ENCODE measurements at places on chromosomes 13 and 19. TPM values are rescaled to one million over a fixed set of nuclear protein-coding genes. Genes with fewer than 3 reads are reported as not detected.

The CD70 gene
- polyA plus RNA-seq = 0.72 TPM

The ERF gene
- polyA plus RNA-seq = 33.8 TPM

The CELF5 gene
- polyA plus RNA-seq = 0.15 TPM

The RFX1 gene
- polyA plus RNA-seq = 5.8 TPM

The C13orf42 gene
- polyA plus RNA-seq = 0.05 TPM

The ZNF540 gene
- 1.9 TPM for polyA plus RNA-seq

The DNAAF3 gene
- 0.92 TPM for polyA plus RNA-seq

The MBD3L2 gene
- not detected for polyA plus RNA-seq

The RPL21 gene
- polyA plus RNA-seq = 1,062 TPM

The ZNF507 gene
- polyA plus RNA-seq = 16.3 TPM

The KCNN1 gene
- polyA plus RNA-seq = 0.97 TPM

The FPR1 gene
- polyA plus RNA-seq = 1.1 TPM

The CGB5 gene
- polyA plus RNA-seq = not detected

The PRRG2 gene
- polyA plus RNA-seq = 0.42 TPM

The ZNF723 gene
- not detected for polyA plus RNA-seq

The CD177 gene
- 0.38 TPM for polyA plus RNA-seq

The ICAM4 gene
- 0.25 TPM for polyA plus RNA-seq

The FXYD1 gene
- 261 TPM for polyA plus RNA-seq

The SIGLEC12 gene
- polyA plus RNA-seq = not detected

The ATP4B gene
- 0.09 TPM for polyA plus RNA-seq

The CASP14 gene
- polyA plus RNA-seq = 0.05 TPM

The TMEM238 gene
- polyA plus RNA-seq = 0.23 TPM

The GGN gene
- polyA plus RNA-seq = 0.43 TPM

The OVOL3 gene
- polyA plus RNA-seq = not detected

The KLK13 gene
- polyA plus RNA-seq = not detected

The IZUMO2 gene
- not detected for polyA plus RNA-seq

The NECTIN2 gene
- 44.1 TPM for polyA plus RNA-seq

The IGFL2 gene
- not detected for polyA plus RNA-seq

The C1QTNF9 gene
- polyA plus RNA-seq = 4.9 TPM

The ADGRE2 gene
- polyA plus RNA-seq = 0.51 TPM

The C19orf67 gene
- not detected for polyA plus RNA-seq

The CEACAM3 gene
- polyA plus RNA-seq = not detected

The FUZ gene
- polyA plus RNA-seq = 17.0 TPM

The CNMD gene
- polyA plus RNA-seq = 0.57 TPM

The FCHO1 gene
- 0.83 TPM for polyA plus RNA-seq

The ZNF793 gene
- polyA plus RNA-seq = 10.9 TPM

The MBD3L3 gene
- polyA plus RNA-seq = not detected

The RETN gene
- 3.0 TPM for polyA plus RNA-seq

The ZNF66 gene
- polyA plus RNA-seq = 1.8 TPM

The HSPB6 gene
- polyA plus RNA-seq = 853 TPM

The LCP1 gene
- polyA plus RNA-seq = 9.1 TPM

The UBE2M gene
- 61.8 TPM for polyA plus RNA-seq

The IZUMO1 gene
- 2.0 TPM for polyA plus RNA-seq

The RAB4B gene
- 9.0 TPM for polyA plus RNA-seq

The PBX4 gene
- polyA plus RNA-seq = 1.8 TPM

The HCN2 gene
- polyA plus RNA-seq = 0.32 TPM

The ZNF534 gene
- 0.81 TPM for polyA plus RNA-seq

The TNFSF11 gene
- polyA plus RNA-seq = not detected

The CADM4 gene
- 7.0 TPM for polyA plus RNA-seq

The YJEFN3 gene
- polyA plus RNA-seq = 6.9 TPM

The CBY2 gene
- not detected for polyA plus RNA-seq

The EEF1AKMT1 gene
- polyA plus RNA-seq = 11.5 TPM
